ENCODE measurements at places on chromosomes 13 and 19.

GRCh38 chr13:89687066-89687465 lies 1660.4 kb upstream of the MIR17HG start:
- DNase-seq = no peak

GRCh38 chr13:45374917-45375316 lies 33.9 kb upstream of the TPT1 start:
- no peak for DNase-seq

GRCh38 chr13:105814219-105814901 lies 721.1 kb downstream of the EFNB2 start:
- no peak for DNase-seq

DNA sequence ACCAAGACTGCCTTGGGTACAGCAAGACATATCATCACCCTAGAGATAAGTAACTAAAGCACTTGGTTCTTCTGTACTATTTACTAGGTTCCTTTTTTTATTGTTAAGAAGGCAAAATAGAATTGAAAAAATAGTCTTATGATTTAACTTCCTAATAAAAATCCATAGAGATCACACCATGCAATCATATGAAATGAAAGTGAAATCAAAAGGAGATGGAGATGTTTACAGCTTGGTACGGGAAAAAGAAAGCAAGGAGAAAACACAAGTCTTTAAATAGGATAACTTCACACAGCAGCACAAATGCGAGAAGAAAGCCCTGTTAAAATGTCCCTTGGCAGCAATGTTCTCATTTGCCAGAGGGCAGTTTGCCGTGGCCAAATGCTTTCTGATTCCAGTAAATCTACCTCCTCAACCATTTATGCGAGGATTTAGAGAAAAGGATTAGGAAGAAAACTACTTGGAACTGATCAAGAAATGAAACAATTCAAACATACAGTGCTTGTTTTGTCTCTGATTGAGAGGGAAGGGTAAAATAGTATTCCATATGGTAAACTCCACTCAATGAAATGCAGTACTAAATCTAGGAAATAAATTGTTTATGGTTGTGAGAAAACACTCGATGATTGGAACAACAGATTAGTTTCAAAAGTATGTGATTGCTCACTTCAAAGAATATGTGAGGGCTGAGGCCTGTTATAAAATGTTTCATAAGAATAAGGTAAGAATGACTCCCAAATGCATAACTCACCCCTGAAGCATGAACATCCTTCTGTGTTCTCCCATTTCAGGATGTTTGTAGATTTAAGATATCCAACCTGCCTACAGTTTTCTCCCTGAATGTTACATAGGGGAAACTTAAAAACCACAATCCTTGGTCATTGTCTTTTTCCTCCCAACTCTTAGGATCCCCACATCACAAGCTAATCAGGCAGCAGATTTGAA lies 487.8 kb downstream of the DACH1 start:
- no peak for DNase-seq

DNA sequence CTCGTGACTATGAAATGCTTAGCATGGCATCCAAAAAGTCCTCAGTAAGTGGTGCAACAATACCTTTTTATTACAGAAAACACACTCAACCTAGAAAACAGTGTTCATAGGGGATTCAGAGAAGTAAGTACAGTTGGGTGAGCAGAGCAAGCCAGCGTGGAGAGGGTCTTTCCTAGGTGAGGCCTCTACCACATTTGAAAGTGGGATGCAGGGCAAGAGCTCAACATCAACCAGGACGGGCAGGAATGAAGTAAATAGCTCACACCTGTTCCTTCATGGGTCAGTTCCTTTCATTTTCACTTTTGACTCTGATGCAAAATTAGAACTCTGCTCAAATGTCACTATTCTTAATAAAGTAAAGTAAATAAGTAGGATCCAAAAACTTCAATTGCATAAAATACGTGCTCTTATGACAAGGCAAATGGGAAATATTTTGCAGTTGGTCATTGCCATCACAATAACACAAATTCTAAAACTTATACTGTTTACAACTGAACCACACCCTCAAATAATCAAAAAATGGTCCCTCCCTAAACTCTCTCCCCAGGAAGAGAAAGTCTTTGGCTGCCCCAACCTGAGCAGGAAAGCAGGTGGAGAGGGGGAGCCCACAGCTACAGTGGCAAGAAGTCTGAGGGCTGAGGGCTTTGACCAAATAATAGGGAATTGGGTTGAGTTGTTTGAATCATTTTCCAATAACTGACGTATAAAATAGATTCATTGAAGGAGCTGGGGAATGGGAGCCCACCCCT lies 20.2 kb downstream of the CHAMP1 start:
- no peak for DNase-seq

All from uterus (tissue), 4 donors.